ENCODE measurements at places on chromosomes 11 and 22.

GRCh38 chr11:110340436-110340835 is 44.0 kb upstream of the RDX start:
- no peaks in the 10 kb centered on the region for H3K36me3 ChIP-seq
- no peaks in the 10 kb centered on the region for H3K4me1 ChIP-seq
- no peaks in the 10 kb centered on the region for H3K27me3 ChIP-seq
- H3K27ac ChIP-seq, result no peak overlapping the region

DNA sequence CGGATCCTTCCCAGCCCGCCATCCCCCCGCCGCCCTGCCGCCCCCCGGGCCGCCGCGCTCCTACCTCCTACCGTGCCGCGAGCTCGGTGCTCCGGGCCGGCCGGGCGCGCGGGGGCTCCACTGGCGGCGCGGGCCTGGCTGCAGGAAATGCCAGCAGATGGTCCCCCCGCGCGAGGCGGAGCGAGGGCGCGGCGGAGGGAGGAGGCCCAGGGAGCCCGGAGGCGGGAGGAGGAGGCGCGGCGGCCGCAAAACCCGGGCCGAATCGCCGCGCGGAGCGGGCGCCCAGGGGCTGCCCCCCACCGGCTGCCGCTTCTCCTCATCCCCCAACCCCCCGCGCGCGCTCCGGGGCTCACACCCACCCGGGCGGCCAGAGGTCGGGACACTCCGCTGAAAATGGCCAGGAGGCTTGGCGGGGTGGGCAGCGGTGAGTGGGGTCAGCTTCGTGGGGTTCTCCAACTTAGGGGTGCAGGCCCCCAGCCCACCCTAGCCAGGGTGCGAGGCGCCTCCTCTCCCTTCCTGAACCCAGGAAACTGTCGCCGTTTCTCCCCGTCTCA is at the start of gene OSBPL5:
TSS of gene OSBPL5 (minus strand) at position 159 of the 554 bp plus-strand sequence. CDS start 36,162 bp downstream, outside the sequence.
- peak within 1 kb of the TSS; percentile 69 for H3K4me3 ChIP-seq
- H3K36me3 ChIP-seq, result peaks cover 3% of the 10 kb centered on the region
- no peak within 1 kb of the TSS for H3K27ac ChIP-seq
- DNase-seq, result peak; percentile 94
- H3K4me1 ChIP-seq, result peaks cover 72% of the 10 kb centered on the region

- no peak overlapping the region for H3K4me3 ChIP-seq
- H3K27me3 ChIP-seq, result no peaks in the 10 kb centered on the region
- no peaks in the 10 kb centered on the region for H3K36me3 ChIP-seq
Measured at GRCh38 chr11:28767574-28767973, 659.4 kb downstream of the METTL15 start.

GRCh38 chr22:19761725-19762567 is 1.4 kb downstream of the TBX1 start:
- no peak overlapping the region for H3K27ac ChIP-seq
- H3K4me1 ChIP-seq, result peaks cover 25% of the 10 kb centered on the region
- no peak for DNase-seq
- no peaks in the 10 kb centered on the region for H3K36me3 ChIP-seq
- peaks cover 80% of the 10 kb centered on the region for H3K27me3 ChIP-seq
- no peak overlapping the region for H3K4me3 ChIP-seq

DNA sequence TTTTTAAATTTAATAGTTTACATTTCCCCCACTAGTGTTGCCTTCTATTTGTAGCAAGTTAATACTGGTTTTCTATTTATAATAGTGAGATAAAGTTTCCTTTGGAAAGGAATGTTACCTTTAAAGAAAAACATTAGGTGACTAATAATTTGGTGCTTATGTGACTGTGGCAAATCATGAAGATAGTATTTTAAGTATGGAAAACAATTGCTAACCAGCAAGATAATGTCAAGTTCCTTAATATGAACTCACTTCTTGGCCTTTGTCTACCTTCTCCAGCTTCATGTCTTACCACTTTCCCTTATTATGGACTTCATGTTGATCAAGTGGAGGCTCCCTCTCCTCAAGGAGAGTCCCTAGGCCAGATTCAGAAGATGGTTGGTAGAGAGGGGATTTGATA is 27.2 kb downstream of the ARHGEF12 start:
- H3K4me3 ChIP-seq, result no peak overlapping the region
- no peak for DNase-seq
- no peaks in the 10 kb centered on the region for H3K27me3 ChIP-seq
